ENCODE measurements at places on chromosomes 12 and 14.

DNA sequence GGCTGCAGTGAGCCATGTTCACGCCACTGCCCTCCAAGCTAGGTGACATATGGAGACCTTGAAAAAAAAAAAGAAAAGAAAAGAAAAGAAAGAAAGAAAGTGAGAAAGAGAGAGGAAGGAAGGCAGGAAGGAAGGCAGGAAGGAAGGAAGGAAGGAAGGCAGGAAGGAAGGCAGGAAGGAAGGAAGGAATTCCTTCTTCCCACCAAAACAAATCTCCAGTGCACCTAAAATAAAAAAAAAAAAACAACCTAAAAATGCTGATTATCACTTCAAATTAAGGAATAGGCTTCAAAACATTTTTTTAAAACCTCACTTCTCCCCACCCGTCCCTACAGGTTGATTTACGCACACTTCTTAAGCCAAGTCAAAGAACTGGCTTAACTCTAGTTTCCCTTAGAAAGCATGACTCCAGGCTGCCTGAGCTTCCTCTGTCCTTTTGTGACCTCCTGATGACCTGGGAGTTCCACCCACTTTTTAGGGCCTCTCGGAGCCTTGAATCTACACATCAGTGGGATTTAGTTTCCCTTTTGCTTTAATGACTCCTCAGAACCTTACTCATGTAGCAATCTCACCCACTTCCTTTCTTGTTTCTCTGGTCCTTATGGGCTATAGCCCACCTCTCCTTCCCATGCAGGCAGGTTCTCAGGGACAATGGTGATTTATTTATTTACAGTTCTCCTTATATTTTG lies 18.6 kb downstream of the DUSP6 start:
- DNase-seq = no peak

DNA sequence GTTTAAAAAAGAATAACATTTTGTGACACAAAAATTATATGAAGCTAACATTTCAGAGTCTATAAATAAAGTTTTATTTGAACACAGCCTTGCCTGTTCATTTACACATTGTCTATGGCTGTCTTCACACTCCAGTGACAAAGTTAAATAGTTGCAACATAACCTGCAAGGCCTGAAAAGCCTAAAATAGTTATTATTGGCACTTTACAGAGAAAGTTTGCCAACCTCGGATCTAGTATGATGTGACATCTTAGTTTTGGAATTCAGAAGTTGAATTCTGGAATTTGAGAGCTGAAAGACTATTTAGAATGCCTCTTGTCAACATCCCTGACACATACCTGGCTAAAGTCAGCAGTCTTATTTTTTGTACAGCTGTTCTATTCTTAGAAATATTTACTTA lies 68.3 kb downstream of the DYRK2 start:
- DNase-seq = no peak

- DNase-seq = no peak
These were observed 139.4 kb downstream of the TBX5 start for GRCh38 chr12:114266536-114266935.

DNA sequence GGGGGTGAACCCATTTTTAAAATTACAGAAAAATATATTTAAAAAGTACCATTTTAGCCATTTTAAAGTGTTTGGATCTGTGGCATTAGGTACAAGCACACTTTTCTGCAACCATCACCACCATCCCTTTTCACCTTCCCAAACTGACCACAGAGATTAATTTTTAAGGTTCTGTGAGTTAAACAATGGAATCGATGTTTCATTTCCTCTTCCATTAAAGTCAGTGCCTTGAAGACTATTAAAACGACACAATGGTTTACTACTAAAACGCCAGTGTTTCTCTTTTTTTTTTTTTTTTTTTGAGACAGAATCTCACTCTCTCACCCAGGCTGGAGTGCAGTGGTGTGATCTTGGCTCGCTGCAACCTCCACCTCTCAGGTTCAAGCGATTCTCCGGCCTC lies 78.1 kb upstream of the GPR68 start:
- DNase-seq = no peak

GRCh38 chr14:60153991-60154390 lies 11.2 kb downstream of the DHRS7 start:
- no peak for DNase-seq

DNA sequence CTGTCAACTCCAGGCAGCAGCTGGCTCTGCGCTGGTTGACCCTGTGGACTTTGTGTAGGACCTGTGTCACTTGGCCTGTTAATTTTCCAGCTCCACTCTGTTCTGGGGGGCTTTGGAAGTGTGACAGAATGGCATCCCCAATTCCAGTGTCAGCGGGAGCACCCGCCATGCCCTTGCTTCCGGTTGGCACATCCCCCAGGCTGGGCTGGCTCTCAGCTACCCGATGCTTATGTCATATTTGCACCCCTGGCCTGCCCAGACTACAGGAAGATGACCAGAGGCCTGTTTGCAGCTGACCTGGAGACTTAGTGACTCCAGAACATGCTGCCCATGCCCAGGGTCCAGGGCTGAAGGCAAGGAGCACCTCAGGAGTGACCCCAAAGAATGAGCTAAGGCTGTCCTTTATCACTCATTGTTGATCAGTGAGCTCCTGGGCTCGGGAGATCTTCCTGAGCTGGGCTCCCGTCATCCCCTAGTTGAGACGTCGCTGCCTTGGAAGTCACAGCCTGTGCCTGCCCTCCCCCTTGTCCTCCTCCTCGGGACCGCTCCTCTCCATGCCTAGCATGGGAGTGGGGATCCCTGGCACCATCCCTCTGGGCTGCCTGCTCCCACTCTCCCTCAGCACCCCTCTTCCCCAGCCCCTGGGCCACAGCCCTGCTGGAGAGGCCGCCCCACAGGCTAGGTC lies 163.4 kb upstream of the RTL1 start:
- DNase-seq = no peak

All from stimulated activated CD4-positive, alpha-beta T cell treated with anti-CD3 and anti-CD28 coated beads, Interleukin-2, amount 100 ng/mL, for 24 hours (primary cell).